ENCODE measurements at places on chromosomes 1 and 21.

GRCh38 chr1:240956020-240956419 is 344.1 kb upstream of the GREM2 start:
- DNase-seq, result no peak

GRCh38 chr1:3237994-3238702 is 169.1 kb downstream of the PRDM16 start:
- no peak for DNase-seq

DNA sequence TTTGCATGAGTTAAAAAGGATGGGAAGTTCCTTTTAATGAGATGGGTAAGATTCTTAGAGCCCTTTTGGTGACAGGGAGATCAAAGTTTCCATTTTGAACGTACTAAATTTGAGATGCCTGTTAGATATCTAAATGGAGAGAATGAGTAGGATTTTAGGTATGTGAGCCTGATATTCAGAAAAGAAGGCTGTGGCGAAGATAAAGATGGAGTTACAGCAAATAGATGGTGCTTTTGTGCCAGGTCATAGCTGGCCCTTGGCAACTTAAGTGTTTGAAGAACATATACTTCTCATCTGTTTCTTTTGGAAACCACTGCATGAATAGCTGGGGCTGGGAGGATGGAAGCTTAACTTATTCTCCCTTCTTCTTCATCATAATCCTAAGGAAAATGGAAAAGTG is 282.5 kb downstream of the PTBP2 start:
- no peak for DNase-seq

DNA sequence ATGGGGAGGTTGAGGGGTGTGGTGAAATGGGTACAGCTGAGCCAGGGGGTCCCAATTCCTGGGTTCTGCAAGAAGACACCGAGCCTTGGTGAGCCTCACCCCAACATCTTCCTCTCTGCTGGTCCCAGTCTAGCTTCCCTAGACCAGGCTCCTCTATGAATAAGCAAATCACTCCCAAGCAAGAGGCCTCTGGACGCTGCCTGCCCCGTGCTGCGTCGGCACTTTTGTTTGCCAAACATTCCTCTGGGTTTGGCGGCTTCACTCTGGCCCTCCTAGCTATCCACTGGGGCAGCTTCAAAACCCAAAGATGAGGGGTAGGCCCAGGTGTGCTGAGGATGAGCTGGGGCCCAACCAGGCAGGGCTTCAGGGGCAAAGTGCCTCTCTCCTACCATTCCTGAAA is 137.1 kb upstream of the CD34 start:
- no peak for DNase-seq

- peak; percentile 51 for DNase-seq
Observed at GRCh38 chr1:173914366-173914871, 2.7 kb downstream of the SERPINC1 start.

GRCh38 chr1:236916131-236916800 is 88.0 kb downstream of the MT1HL1 start:
- no peak for DNase-seq

DNA sequence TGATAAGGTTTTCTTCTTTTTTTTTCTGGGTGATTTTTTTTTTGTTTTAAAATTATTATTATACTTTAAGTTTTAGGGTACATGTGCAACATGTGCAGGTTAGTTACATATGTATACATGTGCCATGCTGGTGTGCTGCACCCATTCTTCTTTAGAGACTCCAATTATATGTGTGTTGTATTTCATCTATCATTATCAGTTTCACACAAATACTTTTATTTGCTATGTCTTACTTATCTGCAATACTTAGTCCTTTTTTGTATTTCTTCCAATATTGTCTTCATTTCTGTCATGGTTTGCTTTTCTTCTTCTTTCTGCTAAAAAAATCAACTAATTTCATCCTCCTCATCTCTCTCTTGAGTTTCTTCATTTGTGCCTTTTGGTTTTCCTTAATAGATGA is 3.9 kb upstream of the PDE4B start:
- no peak for DNase-seq

GRCh38 chr1:44519035-44519676 is 114.1 kb downstream of the RNF220 start:
- DNase-seq, result no peak

All from stimulated activated CD4-positive, alpha-beta T cell treated with anti-CD3 and anti-CD28 coated beads, Interleukin-15, amount 100 ng/mL, for 24 hours (primary cell).